ENCODE measurements at places on chromosomes 4 and X.

DNA sequence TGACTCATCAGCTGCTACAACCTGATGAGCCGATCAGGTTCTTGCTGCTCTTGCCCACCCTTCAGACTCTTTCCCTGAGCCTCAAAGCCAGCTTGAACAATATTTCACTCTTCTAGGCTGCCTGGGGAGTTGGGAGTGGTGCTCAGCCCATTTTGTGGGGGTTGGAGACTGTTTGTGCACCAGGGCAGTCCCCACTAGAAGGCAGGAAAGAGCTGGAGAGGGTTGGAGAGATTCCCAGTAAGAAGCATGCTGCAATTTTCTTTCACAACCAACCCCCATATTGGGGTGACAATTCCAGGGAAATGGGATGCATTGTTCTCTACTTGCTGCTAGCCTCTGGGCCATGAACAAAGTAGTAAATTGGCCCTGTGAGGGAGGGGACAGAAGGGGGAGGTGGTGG is 44.1 kb downstream of the SLC16A2 start:
- no peak for DNase-seq

DNA sequence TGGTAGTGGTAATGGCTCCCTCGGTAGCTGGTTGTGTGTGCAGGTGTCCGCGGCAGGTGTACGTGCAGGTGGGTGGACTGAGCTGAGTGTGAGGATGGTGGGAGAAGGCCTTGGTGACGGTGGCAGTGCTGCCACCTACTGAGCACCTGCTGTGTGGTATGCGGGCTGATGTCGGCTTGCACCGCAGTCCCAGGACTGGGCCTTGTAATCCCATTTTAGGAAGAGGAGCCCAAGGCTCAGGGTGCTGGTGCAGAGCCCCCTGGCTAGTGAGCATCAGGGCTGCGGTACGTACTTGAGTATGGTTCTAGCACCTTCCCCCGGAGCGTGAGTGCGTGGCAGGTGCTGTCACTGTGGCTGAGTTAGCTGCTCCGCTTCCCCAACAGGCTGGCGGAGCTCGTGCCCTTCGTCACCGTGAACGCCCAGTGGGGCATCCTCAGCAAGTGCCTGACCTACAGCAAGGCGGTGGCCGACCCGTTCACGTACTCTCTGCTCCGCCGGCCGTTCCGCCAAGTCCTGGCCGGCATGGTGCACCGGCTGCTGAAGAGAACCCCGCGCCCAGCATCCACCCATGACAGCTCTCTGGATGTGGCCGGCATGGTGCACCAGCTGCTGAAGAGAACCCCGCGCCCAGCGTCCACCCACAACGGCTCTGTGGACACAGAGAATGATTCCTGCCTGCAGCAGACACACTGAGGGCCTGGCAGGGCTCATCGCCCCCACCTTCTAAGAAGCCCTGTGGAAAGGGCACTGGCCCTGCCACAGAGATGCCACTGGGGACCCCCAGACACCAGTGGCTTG is 5.7 kb upstream of the CPZ start:
- no peak for DNase-seq

- DNase-seq = no peak
Observed at GRCh38 chrX:39425124-39425806, 624.0 kb downstream of the MID1IP1 start.

- no peak for DNase-seq
Observed at GRCh38 chr4:64385220-64385619, 24.0 kb downstream of the TECRL start.

DNA sequence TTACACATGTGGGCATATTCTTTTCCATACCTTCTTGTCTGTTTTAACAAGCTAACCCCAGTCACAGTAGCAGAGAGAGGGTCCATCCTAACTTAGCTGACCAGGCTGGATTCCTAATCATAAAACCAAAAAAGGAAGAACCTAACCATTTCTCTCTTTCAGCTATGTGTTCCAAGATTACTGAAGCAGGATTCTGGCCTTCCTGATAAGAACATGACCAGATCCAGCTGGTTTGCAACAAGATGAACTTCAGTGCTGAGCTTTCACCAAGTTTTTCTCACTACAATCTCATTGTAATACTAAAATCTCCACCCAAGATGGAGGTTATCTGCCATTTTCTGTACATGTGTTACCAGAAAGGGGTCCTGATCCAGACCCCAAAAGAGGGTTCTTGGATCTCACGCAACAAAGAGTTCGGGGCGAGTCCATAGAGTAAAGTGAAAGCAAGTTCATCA is 20.4 kb upstream of the UBA6 start:
- no peak for DNase-seq
